ELR (cell line): ENCODE measurements at places on chromosomes 7 and 10.

- DNase-seq: no peak
These were observed 260.5 kb upstream of the KLF14 start for GRCh38 chr7:130994378-130995115.

GRCh38 chr10:18563003-18563726, 88.2 kb downstream of the NSUN6 start:
- no peak for DNase-seq

GRCh38 chr7:77980087-77980713, 181.6 kb downstream of the PHTF2 start:
- no peak for DNase-seq

GRCh38 chr10:108521827-108522492, 1357.5 kb upstream of the SORCS1 start:
- DNase-seq: no peak

DNA sequence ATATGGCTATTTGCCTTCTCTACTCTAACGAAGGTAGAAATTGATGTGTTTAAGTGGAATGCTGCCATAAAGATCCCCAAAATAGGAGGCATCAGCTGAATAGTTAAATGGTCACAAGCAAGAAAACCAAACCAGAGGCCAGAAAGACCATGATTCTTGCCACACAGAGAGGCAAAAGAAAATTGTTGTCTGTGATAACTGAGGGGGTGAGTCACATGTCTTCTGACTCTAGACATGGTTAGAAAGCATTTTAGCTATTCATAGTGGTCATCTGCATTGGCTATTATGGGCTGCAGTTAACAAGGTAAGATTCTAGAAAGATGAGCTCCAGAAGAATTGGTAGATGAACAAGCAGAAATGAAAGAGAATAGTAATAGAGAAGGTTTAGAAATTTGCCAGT, 361.4 kb upstream of the NPSR1 start:
- peak; percentile 48 for DNase-seq

DNA sequence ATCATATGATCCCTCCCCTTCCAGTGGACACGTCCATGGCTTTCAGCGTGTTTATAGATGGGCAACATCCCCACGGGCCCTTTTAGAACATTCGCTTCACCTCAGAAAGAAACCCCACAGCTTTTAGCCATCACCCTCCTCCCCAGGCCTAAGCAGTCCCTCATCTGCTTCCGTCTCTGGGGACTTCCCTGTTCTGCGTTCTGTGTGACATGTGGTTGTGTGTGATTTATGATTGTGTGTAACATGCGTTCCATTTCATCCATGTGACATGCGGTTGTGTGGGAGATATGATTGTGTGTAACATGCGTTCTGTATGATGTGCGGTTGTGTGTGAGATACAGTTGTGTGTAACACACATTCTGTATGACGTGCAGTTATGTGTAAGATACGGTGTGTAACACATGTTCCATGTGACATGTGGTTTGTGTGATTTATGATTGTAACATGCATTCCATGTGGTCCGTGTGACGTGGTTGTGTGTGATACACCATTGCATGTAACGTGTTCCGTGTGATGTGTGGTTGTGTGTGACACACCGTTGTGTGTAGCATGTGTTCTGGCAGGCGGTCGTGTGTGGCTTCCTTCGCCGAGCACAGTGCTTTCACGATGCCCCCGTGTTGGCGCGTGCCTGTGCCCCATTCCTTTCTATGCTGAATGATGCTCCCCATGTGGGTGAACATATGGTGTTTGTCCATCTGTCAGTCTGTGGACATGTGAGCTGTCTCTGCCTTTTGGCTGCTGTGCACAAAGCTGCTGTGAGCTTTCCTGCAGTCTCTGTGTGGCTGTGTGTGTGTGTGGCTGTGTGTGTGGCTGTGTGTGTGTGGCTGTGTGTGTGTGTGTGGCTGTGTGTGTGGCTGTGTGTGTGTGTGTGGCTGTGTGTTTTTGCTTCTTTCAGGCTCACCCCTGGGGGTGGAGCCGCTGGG, 26.2 kb downstream of the PWWP2B start:
- DNase-seq: no peak

GRCh38 chr10:60384708-60385398, 4.8 kb downstream of the ANK3 start:
- DNase-seq: peak; percentile 98

- no peak for DNase-seq
These were observed 112.5 kb downstream of the SVIL start for GRCh38 chr10:29522061-29522855.

DNA sequence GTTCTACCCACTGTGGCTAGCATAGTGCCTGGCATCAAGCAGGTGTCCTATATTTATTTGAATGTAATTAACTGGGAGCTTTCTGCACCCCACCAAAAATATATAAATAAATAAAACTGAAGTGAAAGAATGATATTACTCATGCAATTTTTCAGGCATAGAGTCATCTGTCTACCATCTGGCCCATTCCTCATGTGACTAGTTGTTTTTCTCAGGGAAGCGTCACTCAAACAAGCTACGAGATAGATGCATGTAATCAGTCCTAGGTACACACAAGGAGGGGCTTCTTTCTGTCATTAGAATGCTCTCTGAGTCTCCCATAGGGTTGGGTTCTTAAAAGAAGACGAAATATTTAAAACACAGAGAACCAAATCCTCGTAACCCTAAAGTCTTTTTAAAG, 255.5 kb upstream of the KMT2E start:
- peak; percentile 22 for DNase-seq

DNA sequence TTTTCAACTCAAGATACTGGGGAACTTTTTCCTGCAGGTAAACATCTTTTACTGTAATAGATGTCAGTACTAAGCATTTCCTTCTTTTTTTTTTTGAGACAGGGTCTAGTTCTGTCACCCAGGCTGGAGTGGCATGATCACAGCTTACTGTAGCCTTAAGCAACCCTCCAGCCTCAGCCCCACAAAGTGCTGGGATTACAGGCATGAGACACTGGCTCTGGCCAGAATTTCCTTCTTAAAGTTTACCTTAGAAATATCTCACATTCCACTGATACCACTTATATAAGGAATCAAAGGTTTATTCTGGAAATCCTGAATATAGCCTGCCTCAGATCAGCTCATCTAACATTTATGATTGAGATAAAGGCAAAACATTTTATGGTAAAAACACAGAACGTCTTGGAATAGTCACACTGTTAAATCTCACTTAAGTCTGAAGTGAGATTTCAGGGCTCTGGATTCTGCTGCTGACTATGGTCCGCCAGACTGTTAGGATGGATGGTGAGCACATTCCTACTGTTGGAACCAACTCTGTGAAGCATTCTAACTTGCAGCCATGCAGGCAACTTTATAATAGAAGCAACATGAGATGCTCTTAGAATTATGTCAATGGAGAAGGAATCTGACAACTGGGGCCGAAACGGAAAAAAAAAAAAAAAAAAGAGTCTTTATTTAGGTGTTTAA, 151.9 kb downstream of the ZMYND11 start:
- DNase-seq: no peak

- DNase-seq: no peak
These were observed 561.7 kb downstream of the SDK1 start for GRCh38 chr7:3862774-3863173.

DNA sequence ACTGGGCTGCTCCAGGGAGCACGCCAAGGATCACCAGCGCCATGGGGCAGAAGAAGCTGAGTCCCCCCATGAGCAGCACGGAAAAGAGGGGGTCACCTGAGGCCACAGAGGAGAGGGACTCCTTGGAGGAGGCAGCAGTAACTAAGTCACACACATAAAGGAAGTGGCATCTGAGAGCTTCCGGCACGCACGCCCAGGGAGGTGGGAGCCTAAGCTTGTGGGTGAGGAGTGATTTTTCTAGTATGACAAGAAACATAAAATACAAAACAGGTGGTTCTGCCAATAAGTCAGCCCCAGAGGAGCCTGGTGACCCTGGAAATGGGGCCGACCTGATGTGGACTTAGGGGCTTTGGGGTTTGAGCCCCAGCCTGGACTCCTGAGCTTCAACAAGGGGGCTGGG, 60.8 kb downstream of the CARD11 start:
- no peak for DNase-seq

GRCh38 chr7:45162311-45162845, 4.8 kb downstream of the RAMP3 start:
- no peak for DNase-seq

DNA sequence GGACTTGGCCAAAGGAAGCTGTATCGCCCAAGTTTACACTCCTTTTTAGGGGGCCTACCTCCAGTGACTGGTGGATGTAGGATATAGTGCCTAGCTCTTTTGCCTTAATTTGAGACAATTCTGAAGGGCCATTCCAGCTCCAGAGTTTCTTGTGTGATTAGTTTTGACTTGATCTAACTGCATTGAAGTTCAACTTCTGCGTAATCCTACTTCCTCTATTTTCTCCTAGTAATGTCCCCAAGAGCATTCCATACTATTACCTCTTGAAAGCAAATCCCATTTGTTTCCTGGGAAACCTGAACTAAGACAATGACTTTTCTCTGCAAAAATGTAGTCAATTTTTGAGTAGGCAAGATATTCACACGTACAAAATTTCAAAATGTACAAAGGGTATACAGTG, 4.7 kb upstream of the H2AZ2 start:
- DNase-seq: no peak

- no peak for DNase-seq
These were observed 5.5 kb downstream of the VSTM4 start for GRCh38 chr10:49109669-49110340.

- no peak for DNase-seq
These were observed 39.3 kb downstream of the BET1 start for GRCh38 chr7:93964813-93965212.

DNA sequence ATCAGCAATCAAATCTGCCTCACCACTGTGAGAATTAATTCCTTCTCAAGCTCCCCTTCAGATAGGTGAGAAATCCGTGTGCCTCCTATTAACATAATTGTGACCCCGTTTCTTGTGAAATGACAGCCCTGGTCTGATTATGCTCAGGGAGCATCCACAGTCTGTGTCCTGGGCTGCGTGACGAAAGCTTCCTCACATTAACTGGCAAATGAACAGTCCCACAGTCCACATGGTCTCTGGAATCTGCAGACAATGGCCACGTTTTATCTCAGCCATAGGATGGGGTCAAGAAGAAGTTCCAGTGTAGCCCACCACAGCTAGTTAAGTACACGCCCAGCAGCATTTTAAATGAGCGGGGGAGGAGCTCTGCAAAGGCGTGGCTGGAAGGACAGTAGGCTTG, 229.2 kb downstream of the RPS24 start:
- DNase-seq: no peak

- DNase-seq: no peak
These were observed 71.6 kb upstream of the BAIAP2L1 start for GRCh38 chr7:98472521-98472954.

GRCh38 chr7:19957664-19958063, 184.2 kb upstream of the TMEM196 start:
- peak; percentile 84 for DNase-seq

DNA sequence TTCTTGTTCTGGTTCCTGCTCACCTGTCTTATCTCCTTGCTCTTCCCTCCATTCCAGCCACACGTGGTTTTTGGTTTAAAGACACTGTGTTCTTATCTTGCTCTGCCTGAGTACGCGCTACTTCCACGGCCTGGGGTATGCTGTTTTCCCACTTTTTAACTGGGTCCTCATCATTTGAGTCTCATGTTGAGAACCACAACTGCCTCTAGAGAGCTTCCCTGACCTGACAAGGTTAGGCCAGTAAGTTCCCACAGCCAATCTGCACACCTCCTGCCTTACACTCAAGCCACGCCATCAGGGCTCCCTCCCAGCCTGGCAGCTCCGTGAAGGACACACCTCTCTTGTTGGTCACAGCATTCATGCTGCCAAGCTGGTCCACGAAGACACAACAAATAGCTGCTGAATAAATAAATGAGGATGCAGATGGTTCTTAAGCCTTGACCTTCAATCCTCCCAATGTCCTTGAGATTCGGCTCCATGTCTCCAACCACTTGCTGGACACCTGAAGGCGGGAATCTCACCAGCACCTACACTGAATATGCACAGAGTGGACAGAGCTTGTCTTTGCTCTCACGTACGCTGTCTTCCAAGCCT, 201.7 kb upstream of the KLF14 start:
- no peak for DNase-seq

DNA sequence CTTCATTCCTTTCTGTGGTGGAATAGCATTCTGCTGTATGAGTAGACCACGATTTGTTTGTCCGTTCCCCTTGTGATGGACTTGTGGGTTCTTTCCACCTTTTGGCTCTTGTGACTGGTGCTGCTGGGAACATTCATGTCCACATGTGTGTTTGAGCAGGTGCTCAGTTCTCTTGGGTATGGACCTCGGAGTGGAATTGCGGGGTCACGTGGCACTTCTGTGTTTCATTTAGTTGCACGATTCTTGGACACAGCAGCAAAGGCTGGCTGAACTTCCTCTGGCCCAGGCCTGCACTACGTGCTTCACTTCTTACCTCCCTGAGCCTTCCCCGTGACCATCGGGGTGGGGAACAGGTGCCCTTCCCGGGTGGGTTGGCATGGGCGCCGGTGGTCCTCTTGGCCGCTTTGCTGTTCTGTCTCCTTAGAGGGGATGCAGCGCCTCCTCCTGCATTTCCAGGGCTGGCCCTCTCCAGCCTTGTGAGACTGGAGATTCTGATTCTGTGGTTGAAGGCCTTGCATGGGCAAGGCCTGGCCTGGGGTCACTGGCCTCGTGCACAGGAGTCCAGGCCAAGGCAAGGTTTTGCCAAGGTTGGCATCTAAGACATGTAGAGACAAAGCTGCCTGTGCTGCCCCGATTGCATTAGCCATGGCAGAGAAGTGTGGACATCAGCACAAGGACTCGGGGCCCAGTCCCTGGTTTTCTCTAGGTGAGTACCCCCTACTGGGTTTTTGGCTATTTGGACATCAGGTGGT, 25.1 kb downstream of the DOCK1 start:
- DNase-seq: no peak

GRCh38 chr10:114320249-114321116, 81.4 kb downstream of the VWA2 start:
- no peak for DNase-seq

DNA sequence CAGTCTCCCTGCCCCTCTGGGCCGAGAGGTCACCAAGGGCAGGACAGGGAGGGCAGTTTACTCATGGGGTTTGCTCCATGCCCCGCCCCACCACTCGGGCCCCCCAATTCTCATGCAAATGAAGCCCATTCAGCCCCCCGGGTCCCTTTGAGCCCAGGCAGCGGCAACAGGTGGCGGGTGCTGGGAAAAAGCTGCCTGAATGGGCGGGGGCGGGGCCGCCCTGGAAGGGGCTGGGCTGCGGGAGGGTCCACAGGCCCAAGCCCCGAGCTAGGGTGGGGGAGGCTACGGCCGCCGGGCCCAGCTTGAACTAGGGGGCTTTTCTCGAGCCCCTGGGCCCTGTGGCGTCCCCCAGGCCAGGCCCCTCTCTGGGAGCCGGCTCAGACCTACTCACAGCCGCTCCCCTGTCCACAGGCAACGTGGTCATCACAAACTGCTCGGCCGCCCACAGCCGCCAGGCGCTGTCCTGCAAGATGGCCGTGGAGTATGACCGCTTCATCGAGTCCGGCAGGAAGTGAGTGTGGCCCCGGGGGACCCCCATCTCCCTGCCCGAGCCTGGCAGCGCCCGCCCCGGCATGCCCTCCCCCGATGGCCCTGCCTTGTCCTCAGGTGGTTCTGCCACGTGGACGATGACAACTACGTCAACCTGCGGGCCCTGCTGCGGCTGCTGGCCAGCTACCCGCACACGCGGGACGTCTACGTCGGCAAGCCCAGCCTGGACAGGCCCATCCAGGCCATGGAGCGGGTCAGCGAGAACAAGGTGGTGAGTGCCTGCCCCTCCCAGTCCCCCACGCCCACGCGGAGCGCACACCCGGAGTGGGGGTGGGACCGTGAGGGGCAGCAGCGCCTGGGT, 5.5 kb downstream of the LFNG start:
- DNase-seq: no peak

GRCh38 chr10:12435348-12435747, 86.0 kb downstream of the CAMK1D start:
- no peak for DNase-seq
